Esophagus squamous epithelium (tissue), 5 donors: ENCODE measurements at places on chromosomes 2 and 18. TPM values are rescaled to one million over a fixed set of nuclear protein-coding genes. Genes with fewer than 3 reads are reported as not detected.

DNA sequence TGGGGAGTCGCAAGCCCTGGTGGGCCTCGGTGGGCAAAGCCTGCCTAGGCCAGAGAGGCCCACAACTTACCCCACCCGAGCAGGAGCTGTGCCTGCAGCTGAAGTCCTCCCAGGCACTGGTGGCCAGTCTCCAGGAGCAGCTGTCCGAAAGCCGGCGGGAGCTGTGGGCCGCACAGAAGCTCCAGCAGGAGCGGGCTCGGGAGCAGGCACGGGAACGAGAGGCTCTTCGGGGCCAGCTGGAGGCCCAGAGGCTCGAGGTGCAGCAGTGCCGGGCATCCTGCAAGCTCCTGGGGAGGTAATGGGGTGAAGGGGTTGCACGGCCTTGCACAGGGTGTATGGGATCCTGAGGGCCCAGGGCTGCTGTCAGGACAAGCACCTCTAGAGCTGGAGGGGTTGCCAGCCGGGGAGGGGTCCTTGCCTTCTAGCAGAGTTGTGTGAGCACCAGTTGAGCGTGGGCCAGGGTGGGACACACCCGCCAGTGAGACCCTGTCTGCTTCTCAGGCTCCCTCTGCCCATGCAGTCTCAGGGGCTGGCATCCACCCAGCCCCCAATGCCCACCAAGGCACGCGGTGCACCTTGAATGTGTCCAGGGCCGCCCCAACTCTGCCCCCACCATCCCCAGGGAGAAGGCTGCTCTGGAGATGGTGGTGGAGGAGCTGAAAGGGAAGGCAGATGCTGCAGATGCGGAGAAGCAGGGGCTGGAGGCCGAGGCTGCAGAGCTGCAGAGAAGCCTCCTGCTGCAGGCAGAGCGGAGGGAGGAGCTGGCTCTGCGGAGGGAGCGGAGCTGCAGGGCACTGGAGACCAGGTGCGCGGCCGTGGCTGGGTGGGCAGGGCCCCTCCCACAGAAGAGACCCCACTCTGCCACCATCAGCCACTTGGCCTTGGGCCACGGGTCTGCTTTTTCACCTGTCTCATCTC lies 27.2 kb downstream of the CROCC2 start:
- no peak for DNase-seq
- H3K27ac ChIP-seq: no peak overlapping the region
- no peak overlapping the region for H3K4me3 ChIP-seq
- H3K27me3 ChIP-seq: no peaks in the 10 kb centered on the region
- H3K4me1 ChIP-seq: no peaks in the 10 kb centered on the region

DNA sequence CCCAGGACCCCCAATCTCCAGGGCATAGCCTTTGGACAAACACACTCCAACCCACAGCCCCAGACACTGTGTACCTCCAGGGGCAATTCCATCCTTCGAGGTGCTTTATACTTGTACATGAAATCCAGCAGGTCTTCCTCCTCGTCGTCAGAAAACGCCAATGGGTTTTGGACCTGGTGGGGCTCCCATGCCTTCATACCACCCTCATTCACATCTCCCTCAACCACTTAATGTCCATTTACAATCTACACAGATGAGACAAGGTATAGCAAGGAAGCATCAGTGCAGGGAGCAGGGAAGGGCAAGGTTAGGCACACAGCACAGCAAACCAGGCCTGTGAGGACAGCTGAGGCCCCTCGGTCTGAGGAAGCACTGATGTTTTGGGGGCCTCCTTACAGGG lies 20.6 kb downstream of the MRPL35 start:
- no peaks in the 10 kb centered on the region for H3K36me3 ChIP-seq
- no peak overlapping the region for H3K27ac ChIP-seq
- H3K27me3 ChIP-seq: no peaks in the 10 kb centered on the region
- no peak overlapping the region for H3K4me3 ChIP-seq

DNA sequence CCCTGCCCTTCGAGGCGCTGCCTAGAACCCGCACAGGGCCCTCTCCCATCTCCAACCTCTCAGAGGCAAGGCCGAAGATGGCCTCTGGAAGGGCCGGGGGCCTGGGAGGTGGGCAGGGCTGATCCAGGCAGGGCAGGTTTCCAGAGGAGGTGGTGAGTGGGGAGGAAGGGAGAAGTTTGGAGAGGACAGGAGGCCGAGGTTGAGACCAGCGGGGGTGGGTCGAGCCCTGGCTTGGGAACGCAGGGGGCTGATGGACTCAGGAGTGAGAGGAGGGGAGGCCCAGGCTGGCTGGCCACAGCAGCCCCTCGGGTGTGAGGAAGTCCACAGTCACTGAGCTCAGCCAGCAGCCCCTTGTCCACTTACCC lies 10.5 kb downstream of the CAPN10 start:
- H3K36me3 ChIP-seq: peaks cover 13% of the 10 kb centered on the region
- peaks cover 28% of the 10 kb centered on the region for H3K4me1 ChIP-seq
- no peak for DNase-seq
- no peaks in the 10 kb centered on the region for H3K27me3 ChIP-seq

DNA sequence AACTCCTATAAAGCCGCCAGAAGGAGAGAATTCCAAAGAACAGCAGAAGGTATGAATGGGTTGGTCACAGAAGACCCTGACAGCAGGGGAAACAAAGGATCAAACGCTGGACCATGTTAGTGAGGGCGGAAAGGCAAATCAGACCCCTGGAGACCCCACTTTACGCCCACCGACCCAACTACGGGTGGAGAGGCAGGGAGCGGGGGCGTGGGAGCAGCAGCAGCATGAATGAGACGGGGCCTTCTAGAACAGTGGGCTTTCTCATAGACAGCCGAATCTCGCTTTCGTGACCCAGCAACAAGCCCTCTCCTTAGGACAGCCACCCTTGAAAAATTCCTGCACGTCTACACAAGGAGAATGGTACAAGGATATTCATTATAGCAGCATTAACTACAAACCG lies 191.0 kb downstream of the HDAC4 start:
- no peaks in the 10 kb centered on the region for H3K27me3 ChIP-seq
- DNase-seq: no peak
- no peak overlapping the region for H3K27ac ChIP-seq

GRCh38 chr2:232339121-232340081 lies 39.1 kb upstream of the ALPP start:
- no peaks in the 10 kb centered on the region for H3K27me3 ChIP-seq

DNA sequence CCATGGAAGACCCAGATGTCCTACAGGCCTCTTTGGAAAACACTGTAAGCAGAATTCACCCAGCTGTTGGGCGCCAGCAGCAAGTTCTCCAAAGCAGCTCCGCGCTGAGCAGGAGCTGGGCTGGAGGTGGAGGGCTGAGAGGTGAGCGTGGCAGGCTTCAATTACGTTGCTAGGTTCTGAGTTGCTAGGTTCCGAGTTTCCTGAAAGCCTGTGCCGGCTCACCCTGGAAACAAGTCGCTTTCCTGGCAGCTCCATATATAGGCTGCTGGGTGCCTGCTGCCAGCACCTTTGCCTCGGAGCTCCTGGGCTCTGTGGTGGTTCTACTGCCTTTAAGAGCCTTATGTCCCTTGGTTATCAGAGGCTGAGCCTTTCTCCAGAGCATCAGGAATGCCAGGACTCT lies 14.4 kb upstream of the EGR4 start:
- no peaks in the 10 kb centered on the region for H3K27me3 ChIP-seq
- no peaks in the 10 kb centered on the region for H3K36me3 ChIP-seq
- DNase-seq: no peak

DNA sequence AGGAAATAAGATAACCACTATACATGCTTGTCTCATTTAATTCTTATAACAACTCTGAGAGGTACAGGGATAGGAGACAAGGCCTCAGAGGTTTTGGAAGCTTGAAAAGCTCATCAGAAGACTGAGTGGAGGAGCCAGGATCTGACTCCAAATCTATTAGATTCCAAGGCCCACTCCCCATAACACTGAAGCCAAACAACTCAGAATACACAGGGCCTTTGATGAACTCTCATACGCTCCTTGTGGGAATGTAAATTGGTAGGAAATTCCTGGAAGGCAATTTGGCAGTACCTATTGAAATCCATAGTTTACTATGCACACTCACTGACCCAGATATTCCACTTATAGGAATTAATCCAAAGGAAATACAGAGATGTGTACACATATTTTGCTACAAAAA lies 27.9 kb downstream of the WIPF1 start:
- peaks cover 61% of the 10 kb centered on the region for H3K36me3 ChIP-seq
- H3K4me1 ChIP-seq: peaks cover 12% of the 10 kb centered on the region
- no peak for DNase-seq
- H3K4me3 ChIP-seq: no peak overlapping the region
- no peak overlapping the region for H3K27ac ChIP-seq

GRCh38 chr2:75705921-75706320 lies 4.8 kb downstream of the GCFC2 start:
- DNase-seq: no peak
- H3K4me3 ChIP-seq: no peak overlapping the region
- H3K27ac ChIP-seq: no peak overlapping the region
- H3K27me3 ChIP-seq: no peaks in the 10 kb centered on the region
- H3K4me1 ChIP-seq: peaks cover under 1% of the 10 kb centered on the region

DNA sequence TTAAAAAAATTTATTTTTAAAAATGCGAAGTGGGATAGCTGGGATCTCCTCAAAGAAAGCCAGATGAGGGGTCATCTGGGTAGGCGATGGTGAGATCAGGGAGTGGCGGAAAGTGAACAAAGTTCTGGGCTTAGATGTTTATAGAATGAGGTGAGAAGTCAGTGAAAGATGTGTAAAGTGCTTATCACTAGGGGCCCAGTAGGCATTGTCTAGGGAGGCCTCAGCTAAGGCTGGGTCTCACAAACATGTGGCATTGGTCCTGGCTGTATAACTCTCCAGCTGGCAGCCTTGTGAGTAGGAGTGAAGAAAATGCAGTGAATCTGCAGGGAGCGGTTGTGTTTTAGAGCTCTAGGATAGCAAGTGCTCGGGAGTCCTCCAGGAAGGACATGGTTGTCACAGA lies 10.5 kb downstream of the ACSL3 start:
- no peaks in the 10 kb centered on the region for H3K36me3 ChIP-seq
- H3K4me3 ChIP-seq: no peak overlapping the region
- no peak for DNase-seq
- H3K27ac ChIP-seq: no peak overlapping the region

- no peak overlapping the region for H3K27ac ChIP-seq
- H3K27me3 ChIP-seq: no peaks in the 10 kb centered on the region
These were observed 249.4 kb downstream of the MEIS1 start for GRCh38 chr2:66684289-66684688.

DNA sequence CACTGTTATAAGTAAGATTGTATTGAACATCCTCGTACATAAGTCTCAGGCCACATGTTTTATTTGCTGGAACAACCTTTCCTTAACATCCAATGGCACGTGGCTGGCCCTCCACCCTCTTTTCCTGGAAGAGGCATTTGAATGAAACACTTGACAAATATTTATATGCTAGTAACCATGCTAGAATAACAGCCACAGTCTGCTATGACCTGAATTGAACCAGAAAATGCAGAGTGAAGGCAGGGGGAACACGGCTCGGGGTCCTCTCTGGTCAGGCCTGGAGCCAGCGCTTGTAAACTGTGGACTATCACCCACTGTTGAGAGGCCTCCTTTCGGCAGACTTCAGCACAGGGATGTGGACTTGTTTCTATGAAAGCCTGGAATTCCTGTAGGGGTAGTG lies 198.2 kb upstream of the COPS8 start:
- DNase-seq: no peak
- no peaks in the 10 kb centered on the region for H3K36me3 ChIP-seq
- H3K27ac ChIP-seq: peak overlapping the region; percentile 53
- H3K4me1 ChIP-seq: no peaks in the 10 kb centered on the region
- H3K27me3 ChIP-seq: no peaks in the 10 kb centered on the region

DNA sequence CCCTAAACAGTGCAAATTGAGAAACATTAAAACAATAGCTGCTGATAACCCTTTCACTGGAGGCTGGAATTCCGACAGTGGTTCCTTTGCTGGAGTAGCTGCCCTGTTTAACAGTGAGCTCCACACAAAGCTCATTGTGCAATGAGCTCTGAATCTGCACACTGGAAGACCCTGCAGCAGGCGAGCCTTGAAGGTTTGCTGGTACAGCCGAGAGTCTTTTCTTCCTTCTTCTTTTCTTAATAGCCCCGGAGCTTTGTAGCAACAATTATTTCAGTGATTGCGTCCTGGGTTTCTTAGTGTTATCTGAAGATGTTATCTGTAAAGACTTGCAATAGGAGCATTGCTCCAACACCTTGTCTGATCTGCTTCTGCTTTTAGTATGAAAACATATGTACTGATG lies 50.8 kb upstream of the CXCR4 start:
- no peaks in the 10 kb centered on the region for H3K27me3 ChIP-seq
- H3K4me1 ChIP-seq: no peaks in the 10 kb centered on the region
- no peak for DNase-seq
- H3K27ac ChIP-seq: no peak overlapping the region
- H3K36me3 ChIP-seq: no peaks in the 10 kb centered on the region
- no peak overlapping the region for H3K4me3 ChIP-seq

GRCh38 chr18:23227726-23228070 lies 92.4 kb downstream of the CABLES1 start:
- peak overlapping the region; percentile 51 for H3K27ac ChIP-seq
- no peak overlapping the region for H3K4me3 ChIP-seq
- H3K36me3 ChIP-seq: no peaks in the 10 kb centered on the region
- DNase-seq: no peak

- no peaks in the 10 kb centered on the region for H3K27me3 ChIP-seq
- no peaks in the 10 kb centered on the region for H3K36me3 ChIP-seq
- peaks cover 57% of the 10 kb centered on the region for H3K4me1 ChIP-seq
- H3K27ac ChIP-seq: peak overlapping the region; percentile 71
These were observed 33.9 kb downstream of the RAB31 start for GRCh38 chr18:9741793-9742523.

- H3K4me1 ChIP-seq: no peaks in the 10 kb centered on the region
- no peak overlapping the region for H3K4me3 ChIP-seq
- no peaks in the 10 kb centered on the region for H3K27me3 ChIP-seq
- no peaks in the 10 kb centered on the region for H3K36me3 ChIP-seq
These were observed 130.0 kb downstream of the TAF4B start for GRCh38 chr18:26356045-26356785.

DNA sequence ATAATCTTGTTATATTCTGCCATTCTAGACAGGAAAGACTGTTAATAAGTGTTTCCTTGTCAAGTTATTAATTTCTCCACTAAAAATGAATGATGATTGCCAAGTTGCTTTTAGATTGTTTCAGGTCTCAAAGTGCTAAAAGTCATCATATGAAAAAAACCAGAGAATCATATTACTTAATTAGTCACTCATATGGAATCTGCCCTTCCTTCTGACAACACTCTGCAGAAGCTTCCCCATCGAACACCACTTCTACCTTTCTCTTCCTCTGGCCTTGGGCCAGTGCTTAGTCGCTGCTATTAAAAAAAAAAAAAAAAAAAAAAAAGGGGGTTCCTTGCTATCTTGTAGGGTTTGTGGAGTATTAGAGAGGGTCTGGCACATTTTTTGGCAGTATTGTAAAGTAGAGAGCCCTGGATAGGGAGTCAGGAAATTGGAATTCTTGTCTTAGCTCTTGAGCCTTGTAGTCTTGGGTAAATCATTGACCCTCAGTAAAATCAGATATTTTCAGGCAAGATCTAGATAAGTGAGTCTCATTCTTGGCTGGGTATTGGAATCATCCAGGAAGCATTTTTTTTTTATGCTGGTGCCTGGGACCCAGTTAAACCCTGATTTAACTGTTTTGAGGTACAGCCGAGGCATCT lies 141.7 kb upstream of the CCDC68 start:
- no peaks in the 10 kb centered on the region for H3K27me3 ChIP-seq
- no peak for DNase-seq
- H3K36me3 ChIP-seq: no peaks in the 10 kb centered on the region
- H3K27ac ChIP-seq: no peak overlapping the region
- no peak overlapping the region for H3K4me3 ChIP-seq

CD302 gene
- 4.1 TPM for total RNA-seq

UGT1A7 gene
- 145 TPM for total RNA-seq

DYNAP gene
- 5.2 TPM for total RNA-seq

SCRN3 gene
- total RNA-seq: 15.1 TPM
